ENCODE measurements at places on chromosomes 16 and 17. TPM values are rescaled to one million over a fixed set of nuclear protein-coding genes. Genes with fewer than 3 reads are reported as not detected.

- H3K27ac ChIP-seq, result peak overlapping the region; percentile 77
- no peak overlapping the region for H3K4me3 ChIP-seq
- H3K27me3 ChIP-seq, result peaks cover 4% of the 10 kb centered on the region
- DNase-seq, result no peak
- H3K36me3 ChIP-seq, result peaks cover 7% of the 10 kb centered on the region
- H3K4me1 ChIP-seq, result peaks cover 81% of the 10 kb centered on the region
Measured at GRCh38 chr16:27177031-27177774, 26.1 kb upstream of the KDM8 start.

- DNase-seq, result no peak
- H3K27ac ChIP-seq, result peak overlapping the region; percentile 50
- no peak overlapping the region for H3K4me3 ChIP-seq
- peaks cover 31% of the 10 kb centered on the region for H3K4me1 ChIP-seq
- no peaks in the 10 kb centered on the region for H3K27me3 ChIP-seq
Measured at GRCh38 chr16:9081158-9081557, 10.3 kb upstream of the HAPSTR1 start.

DNA sequence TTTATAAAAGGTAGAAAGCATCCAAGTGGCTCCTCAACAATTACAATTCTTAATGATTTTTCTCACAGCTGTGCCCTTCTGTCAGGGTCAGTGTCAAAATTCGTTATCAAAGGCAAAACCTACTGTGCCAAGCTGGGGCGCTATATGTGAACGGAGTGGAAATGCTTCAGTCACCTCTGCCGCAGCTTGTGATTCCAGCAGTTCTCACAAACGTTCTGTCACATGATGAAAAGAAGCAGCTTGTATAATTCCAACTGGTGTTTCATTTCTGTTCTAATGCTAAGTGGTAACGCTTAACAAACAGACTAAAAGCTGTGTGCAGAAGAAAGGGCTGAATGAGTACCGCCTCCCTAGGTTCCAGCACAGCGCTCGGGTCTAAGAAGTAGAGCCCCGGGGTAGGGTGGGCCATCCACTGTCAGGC is 14.2 kb downstream of the PLD6 start:
- no peak for DNase-seq
- no peak overlapping the region for H3K4me3 ChIP-seq
- H3K36me3 ChIP-seq, result peaks cover 16% of the 10 kb centered on the region

GRCh38 chr16:4404247-4404966 is 12.0 kb downstream of the CORO7 start:
- no peak overlapping the region for H3K4me3 ChIP-seq
- no peaks in the 10 kb centered on the region for H3K27me3 ChIP-seq
- H3K36me3 ChIP-seq, result peaks cover 42% of the 10 kb centered on the region

SCGB1C2 gene
- not detected for total RNA-seq

MVD gene
- 65.3 TPM for total RNA-seq

ATP2A1 gene
- 1.3 TPM for total RNA-seq

IL21R gene
- total RNA-seq, result 45.6 TPM

PYY gene
- not detected for total RNA-seq

All from activated CD4-positive, alpha-beta T cell treated with anti-CD3 and anti-CD28 coated beads, Interleukin-2, amount 10 ng/mL, durations not matched to agents 7 days and 5 days (primary cell).